ENCODE measurements at places on chromosomes 2 and 18.

DNA sequence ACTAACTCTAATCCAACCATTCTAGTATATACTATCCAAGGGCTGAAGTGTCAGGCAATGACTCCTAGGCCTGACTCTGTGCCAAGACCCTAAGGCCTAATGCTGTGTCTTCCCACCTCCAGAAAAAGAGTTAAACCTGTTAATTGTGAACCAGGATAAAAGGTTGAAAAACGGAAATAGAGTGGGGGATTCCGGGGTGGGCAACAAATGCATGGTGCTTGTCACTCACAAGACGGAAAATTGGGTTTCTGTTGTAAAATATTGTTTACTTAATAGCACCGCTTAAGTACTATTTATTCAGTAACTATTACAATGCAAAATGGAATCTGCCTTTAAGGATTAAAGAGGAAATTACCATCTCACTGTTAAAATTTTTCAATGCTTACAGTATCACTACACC is 3.2 kb downstream of the STK17B start:
- no peak for DNase-seq

DNA sequence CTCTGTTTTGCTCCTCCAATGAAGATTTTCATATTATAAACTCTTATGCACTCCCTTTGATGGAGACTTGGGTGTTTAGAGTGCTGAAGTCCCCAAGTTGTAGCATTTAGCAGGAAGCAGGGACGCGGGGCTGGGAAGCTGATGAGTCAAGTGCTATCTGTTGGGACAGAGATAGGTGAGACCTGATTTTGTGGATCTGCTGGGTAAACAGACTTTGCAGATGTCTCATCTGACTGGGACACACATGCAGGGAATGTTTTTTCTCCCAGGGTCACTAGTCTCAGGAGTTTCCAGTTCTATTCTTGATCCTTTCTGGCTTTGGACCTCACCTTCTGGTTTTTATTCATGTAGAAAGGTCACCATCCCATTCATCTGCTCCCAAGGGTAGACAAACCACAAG is 79.7 kb upstream of the ACAA2 start:
- no peak for DNase-seq

- DNase-seq = no peak
Observed at GRCh38 chr18:38358805-38359657, 793.4 kb upstream of the CELF4 start.

- DNase-seq = no peak
Observed at GRCh38 chr18:60090170-60090569, 190.4 kb downstream of the PMAIP1 start.

- DNase-seq = no peak
Observed at GRCh38 chr2:120452131-120452530, 106.2 kb downstream of the INHBB start.

GRCh38 chr2:188659656-188660406 is 314.3 kb upstream of the COL3A1 start:
- no peak for DNase-seq

DNA sequence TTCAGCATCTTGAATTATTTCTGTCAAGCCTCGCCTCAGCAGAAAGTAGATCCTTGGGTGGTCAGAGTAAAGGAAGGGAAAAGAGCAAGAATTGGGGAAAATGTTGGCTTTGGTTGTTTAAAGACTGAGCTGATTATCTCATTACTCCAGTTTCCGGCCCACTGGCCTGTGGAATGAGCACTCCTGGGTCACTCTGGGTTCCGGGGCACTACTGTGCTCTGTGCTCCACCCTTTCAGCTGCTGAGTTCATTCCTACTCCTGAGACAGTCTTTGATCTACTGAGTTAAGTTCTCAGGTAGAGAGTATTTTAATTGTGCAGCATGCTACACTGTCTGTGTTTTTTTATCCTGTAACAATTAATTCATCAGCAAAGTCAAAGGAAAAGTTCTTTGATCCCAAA is 427.7 kb downstream of the CDH2 start:
- DNase-seq = no peak

- DNase-seq = no peak
Observed at GRCh38 chr2:224611938-224612337, 26.8 kb upstream of the CUL3 start.

GRCh38 chr2:54012538-54013141 is 41.8 kb upstream of the PSME4 start:
- no peak for DNase-seq

DNA sequence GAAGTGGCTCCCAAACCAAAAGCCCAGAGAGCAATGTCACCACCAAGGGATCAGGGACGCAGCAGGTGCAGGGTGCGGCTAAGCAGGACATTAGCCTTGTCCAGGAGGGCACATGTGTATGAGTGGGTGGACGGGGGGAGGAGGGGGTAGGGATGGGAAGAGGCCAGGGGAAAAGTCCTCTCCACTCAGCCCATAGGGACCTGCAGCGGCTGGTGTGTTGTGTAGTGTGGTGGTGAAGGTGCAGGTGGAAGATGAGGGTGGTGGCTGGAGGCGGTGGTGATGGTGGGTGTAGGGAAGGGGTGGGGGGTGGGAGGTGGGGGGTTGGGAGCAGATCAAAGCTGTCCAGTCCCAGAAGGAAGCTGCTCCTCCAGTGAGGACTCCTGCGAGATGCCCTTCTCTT is 3.7 kb downstream of the C2orf81 start:
- DNase-seq = no peak

DNA sequence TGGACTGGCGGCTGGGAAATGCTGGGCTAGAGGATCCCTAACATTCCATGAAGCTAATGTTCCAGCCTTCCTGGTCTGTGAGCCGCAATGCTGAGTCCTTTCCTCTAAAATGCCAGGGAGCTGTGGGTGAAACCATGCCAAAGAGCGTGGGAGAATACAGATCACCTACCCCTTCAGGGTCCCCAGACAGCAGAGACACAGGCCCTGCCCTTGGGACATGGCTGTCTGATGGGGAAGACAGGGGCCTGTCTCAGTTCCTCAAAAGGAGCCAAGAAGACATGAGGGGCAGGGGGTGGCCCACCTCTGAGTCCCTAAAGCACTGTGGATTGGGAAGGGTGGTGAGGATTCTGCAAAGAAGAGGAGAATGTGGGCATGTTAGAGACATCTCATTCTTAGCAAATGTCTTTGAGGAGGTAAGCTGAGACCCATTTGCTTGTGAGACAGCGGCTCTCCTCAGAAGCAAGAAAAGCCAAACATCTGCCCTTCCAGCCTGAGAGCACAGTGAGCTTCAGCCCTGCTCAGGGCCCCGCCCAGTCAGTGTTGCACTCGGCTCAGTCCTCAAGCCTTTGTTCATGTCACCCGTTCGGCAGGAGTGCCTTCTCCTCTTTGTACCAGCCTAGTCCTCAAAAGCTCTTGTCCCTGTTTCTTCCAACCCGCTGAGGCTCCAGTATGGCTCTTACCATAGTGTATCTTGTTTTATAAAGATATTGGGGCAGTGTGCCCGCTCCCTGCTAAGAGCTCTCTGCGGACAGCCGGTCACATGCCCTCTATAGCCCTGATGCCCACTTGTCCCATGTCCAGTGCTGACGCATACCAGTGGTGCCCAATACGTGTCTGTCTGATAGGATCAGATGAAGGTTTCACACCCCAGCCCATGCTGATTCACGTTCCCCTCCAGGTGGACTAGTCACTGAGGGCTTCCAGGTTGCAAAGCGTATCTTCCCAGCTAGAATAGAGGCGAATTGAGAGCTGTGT is 286.2 kb downstream of the CYP26B1 start:
- peak; percentile 22 for DNase-seq

- no peak for DNase-seq
Observed at GRCh38 chr18:24462838-24463775, 2.7 kb downstream of the HRH4 start.
